Upper lobe of left lung (tissue), 6 donors: ENCODE measurements at places on chromosomes 4 and X. TPM values are rescaled to one million over a fixed set of nuclear protein-coding genes. Genes with fewer than 3 reads are reported as not detected.

DNA sequence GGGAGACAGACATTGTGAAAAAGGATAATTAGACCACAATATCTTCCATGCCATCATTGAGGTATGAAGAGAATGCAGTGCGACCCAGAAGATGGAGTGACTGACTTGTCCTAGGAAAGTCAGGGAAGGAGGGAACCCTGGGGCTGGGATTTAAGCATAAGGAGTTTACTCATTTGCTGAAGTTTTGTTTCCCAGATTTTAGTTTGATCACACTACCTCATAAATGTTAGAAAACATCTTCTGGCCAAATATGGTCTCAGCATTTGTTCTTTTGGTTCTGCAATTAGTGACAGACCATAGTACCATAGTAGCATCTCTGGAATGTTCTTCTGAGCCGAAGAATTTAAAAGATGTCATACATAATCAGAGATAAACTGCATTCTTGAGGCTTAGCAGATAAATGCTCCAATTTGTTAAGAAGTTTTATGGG is 96.5 kb upstream of the PGRMC2 start:
- no peaks in the 10 kb centered on the region for H3K27me3 ChIP-seq
- no peaks in the 10 kb centered on the region for H3K36me3 ChIP-seq
- peaks cover 9% of the 10 kb centered on the region for H3K4me1 ChIP-seq
- H3K4me3 ChIP-seq, result no peak overlapping the region
- no peak overlapping the region for H3K27ac ChIP-seq

DNA sequence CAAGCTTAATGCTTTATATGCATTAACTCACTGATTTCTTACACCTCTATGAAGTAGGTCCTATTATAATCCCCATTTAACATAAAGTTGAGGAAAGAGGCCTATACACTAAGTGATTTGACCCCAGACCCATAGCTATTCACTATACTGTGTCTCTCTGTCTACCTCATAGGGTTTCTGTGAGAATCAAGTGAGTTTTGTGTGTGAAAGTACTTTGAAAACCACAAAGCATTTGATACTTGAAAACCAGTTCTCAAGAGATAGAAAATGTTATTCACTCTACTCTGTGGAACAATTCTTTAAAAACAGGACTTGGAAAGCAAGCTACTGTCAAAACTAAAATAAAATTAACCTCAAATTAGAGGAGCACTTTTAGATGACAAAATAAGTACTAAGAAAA is 35.0 kb downstream of the SHROOM3 start:
- H3K36me3 ChIP-seq, result no peaks in the 10 kb centered on the region
- no peak overlapping the region for H3K27ac ChIP-seq
- H3K4me1 ChIP-seq, result no peaks in the 10 kb centered on the region
- H3K27me3 ChIP-seq, result no peaks in the 10 kb centered on the region
- no peak overlapping the region for H3K4me3 ChIP-seq

GRCh38 chrX:24877288-24877664 is 138.5 kb downstream of the ARX start:
- no peaks in the 10 kb centered on the region for H3K36me3 ChIP-seq
- H3K27me3 ChIP-seq, result no peaks in the 10 kb centered on the region
- no peak for DNase-seq
- H3K27ac ChIP-seq, result no peak overlapping the region
- H3K4me1 ChIP-seq, result no peaks in the 10 kb centered on the region

- DNase-seq, result no peak
- H3K4me3 ChIP-seq, result no peak overlapping the region
- H3K27ac ChIP-seq, result no peak overlapping the region
- H3K27me3 ChIP-seq, result no peaks in the 10 kb centered on the region
- H3K4me1 ChIP-seq, result no peaks in the 10 kb centered on the region
- H3K36me3 ChIP-seq, result no peaks in the 10 kb centered on the region
Measured at GRCh38 chrX:107878106-107878505, 52.4 kb downstream of the MID2 start.

DNA sequence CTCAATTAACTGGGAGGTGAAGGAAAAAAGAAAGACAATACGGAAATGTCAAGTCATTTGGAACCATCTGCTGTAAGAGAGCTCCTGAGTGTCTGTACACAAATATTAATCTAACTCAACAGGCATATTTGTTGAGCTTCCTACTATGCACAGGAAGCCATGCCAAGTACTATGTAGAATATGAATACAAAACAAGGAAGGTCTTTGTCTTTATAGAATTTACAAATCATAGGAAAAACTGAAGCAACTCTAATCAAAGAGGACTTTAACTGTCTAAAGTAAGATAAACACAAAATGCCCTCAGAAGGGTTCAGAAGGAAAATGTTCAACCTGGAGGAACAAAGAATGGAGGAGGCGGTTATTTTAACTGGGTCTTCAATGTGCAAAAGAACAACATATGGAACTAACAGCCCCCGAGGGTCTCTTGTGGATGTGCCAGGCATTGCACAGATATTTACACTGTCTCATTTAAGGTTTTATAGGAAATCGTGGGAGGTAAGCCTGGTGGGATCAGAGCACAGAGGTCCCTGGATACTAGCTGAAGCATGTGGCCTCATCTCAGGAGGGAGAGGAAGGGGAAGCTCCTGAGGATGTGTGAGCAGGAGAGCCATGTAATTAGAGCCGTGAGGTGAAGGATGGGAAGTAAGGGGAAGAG is 5.8 kb downstream of the FAM114A1 start:
- peaks cover 23% of the 10 kb centered on the region for H3K4me1 ChIP-seq
- DNase-seq, result no peak
- peaks cover 4% of the 10 kb centered on the region for H3K36me3 ChIP-seq
- no peak overlapping the region for H3K4me3 ChIP-seq

GRCh38 chr4:105644257-105644656 is 64.2 kb downstream of the INTS12 start:
- H3K4me1 ChIP-seq, result no peaks in the 10 kb centered on the region
- no peak for DNase-seq
- no peak overlapping the region for H3K27ac ChIP-seq
- no peaks in the 10 kb centered on the region for H3K36me3 ChIP-seq
- H3K27me3 ChIP-seq, result no peaks in the 10 kb centered on the region

DNA sequence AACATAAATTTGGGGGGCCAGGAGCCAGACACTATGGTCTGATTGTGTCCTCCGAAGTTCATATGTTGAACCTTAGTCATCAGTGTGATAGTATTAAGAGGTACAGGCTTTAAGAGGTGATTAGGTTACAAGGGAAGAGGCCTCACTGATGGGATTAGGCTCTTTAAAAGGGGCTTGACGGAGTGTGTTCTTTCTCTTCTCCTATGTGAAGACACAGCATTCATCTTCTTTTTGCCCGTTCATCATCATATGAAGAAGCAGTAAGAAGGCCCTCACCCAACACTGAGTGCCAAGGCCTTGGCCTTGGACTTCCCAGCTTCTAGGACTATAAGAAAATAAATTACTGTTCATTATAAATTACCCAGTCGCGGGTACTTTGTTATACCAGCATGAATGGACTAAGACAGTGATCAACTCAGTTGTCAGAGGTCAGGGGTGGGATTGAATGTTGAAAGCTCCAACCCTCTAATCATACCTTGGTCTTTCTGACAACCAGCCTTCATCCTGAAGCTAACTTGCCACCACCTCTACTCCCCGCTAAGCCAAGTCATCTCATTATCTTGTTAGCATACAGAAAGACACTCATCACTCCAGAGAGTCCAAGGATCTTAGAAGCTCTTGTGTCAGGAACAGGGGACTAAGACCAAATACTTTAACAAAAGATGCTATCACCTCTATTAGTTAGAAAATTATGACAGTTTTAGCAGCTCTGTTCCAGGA is 543.4 kb upstream of the DIPK2B start:
- no peaks in the 10 kb centered on the region for H3K4me1 ChIP-seq
- H3K27ac ChIP-seq, result no peak overlapping the region
- no peak for DNase-seq

GRCh38 chrX:15617111-15617510 is 16.4 kb upstream of the ACE2 start:
- no peaks in the 10 kb centered on the region for H3K36me3 ChIP-seq
- no peak overlapping the region for H3K4me3 ChIP-seq
- no peaks in the 10 kb centered on the region for H3K27me3 ChIP-seq
- H3K27ac ChIP-seq, result no peak overlapping the region
- H3K4me1 ChIP-seq, result no peaks in the 10 kb centered on the region
- DNase-seq, result no peak

- no peak for DNase-seq
- H3K27ac ChIP-seq, result no peak overlapping the region
- no peaks in the 10 kb centered on the region for H3K4me1 ChIP-seq
Measured at GRCh38 chr4:4696530-4696929, 154.7 kb upstream of the STX18 start.

DNA sequence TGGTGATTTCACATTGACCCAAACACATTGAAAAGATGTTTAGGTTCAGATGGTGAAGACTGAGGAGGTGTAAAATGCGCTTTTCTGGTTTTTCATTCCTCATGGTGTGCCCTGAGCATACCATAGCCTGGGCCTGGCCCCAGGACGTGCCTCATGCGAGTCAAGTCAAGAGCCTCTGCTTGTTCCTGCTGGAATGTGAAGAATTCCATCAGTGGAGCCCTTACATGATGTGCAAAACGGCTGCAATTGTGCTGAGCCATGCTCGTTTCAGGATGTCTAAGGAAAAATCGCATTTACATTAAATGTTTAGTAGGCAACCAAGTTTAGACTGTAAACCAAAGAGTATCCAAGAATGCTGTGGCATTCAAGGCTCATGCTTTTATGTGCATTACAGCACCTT is 34.9 kb downstream of the GYG2 start:
- no peaks in the 10 kb centered on the region for H3K4me1 ChIP-seq
- H3K36me3 ChIP-seq, result no peaks in the 10 kb centered on the region
- no peak overlapping the region for H3K27ac ChIP-seq
- no peak for DNase-seq
- no peaks in the 10 kb centered on the region for H3K27me3 ChIP-seq

DNA sequence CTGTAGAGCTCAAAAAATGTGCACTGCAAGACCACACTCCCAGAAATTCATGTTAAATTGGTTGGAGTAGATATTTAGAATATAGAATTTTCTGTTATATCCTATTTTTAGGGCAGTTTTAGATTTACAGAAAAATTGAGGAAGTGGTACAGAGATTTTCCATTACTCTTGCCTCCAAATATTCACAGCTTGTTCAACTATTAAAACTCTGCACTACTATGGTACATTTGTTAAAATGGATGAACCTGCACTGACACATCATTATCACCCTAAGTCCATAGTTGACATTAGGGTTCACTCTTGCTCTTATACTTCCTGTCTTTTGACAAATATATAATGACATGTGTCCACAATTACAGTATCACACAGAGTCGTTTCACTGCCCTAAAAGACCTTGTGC is 1724.5 kb downstream of the C4orf33 start:
- H3K4me3 ChIP-seq, result no peak overlapping the region
- DNase-seq, result no peak
- no peak overlapping the region for H3K27ac ChIP-seq
- H3K4me1 ChIP-seq, result no peaks in the 10 kb centered on the region
- no peaks in the 10 kb centered on the region for H3K36me3 ChIP-seq

GRCh38 chr4:52618795-52619590 is 40.1 kb downstream of the USP46 start:
- H3K27me3 ChIP-seq, result no peaks in the 10 kb centered on the region
- no peaks in the 10 kb centered on the region for H3K4me1 ChIP-seq
- H3K4me3 ChIP-seq, result no peak overlapping the region
- H3K27ac ChIP-seq, result no peak overlapping the region
- DNase-seq, result no peak

DNA sequence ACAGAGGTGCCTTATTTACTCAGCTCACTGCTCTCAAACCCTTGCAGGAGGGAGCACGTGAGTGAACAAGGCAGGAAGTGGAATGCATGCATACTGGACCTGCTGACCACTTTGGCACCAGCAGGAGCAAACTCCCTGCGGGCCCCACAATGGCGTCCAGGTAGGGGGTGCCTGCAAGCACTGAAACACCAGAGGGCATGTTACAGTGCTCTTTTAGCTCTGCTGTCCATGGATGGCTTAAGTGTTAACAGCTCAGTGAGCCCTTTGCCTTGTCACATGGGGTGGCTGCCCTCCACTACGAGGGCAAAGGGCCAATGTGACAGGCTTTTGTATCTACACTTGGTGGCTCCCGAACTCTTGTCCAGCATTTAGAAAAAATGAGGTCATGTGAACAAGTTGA is 199.5 kb upstream of the UGT8 start:
- no peaks in the 10 kb centered on the region for H3K36me3 ChIP-seq
- H3K4me3 ChIP-seq, result no peak overlapping the region
- no peaks in the 10 kb centered on the region for H3K4me1 ChIP-seq
- no peak for DNase-seq

DNA sequence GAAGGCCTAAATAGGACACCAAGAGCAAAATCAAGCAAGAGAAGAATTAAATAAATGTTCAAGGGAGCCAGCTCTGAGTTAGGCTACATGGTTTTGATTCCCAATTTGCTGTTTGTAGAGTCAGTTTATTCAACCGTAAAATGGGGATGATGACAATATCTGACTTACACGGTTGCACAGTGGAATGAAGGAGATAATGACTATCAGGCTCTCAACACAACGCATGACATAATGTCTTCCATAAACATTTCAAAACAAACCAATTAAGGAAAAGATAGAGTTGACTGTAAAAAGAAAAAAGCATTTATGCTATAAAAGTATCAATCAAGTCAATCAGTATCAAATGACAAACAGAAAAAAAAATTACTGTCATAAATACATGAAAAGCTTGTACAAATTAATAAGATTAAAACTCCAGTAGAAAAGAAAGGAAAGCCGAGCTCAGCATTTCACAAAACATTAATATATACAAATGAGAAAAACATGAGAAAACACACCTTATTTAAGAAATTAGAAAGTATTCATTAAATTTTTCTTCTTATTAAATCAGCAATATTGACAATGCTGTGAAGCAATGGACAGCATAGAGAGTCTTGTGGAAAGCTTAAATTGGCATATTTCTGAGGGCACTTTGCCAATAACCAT is 179.0 kb downstream of the SCFD2 start:
- no peaks in the 10 kb centered on the region for H3K36me3 ChIP-seq
- no peaks in the 10 kb centered on the region for H3K27me3 ChIP-seq

GRCh38 chr4:58502839-58503238 is 1392.7 kb upstream of the IGFBP7 start:
- H3K36me3 ChIP-seq, result no peaks in the 10 kb centered on the region
- H3K27me3 ChIP-seq, result no peaks in the 10 kb centered on the region
- DNase-seq, result no peak

DNA sequence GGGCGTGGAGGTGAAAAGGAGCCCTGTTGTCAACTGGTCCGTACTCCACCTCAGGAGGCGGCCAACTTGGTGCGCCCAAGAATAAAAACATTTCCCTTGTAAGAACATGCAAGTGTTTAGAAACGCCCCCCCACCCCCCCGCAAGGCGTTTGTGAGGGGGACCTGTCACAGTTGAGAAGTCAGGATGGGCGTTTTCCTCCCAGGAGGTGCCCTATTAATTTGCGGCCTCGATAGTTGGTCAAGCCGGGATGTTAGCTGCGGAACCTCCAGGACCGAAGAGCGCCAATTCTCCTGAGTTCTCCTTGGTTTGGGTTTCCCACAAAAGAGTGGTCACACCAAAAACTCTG is 651 bp upstream of the SAP30 start:
- H3K27ac ChIP-seq, result peak overlapping the region; percentile 91
- peaks cover 8% of the 10 kb centered on the region for H3K4me1 ChIP-seq
- peaks cover 3% of the 10 kb centered on the region for H3K36me3 ChIP-seq
- H3K27me3 ChIP-seq, result no peaks in the 10 kb centered on the region
- peak; percentile 44 for DNase-seq

- no peak overlapping the region for H3K27ac ChIP-seq
- H3K36me3 ChIP-seq, result no peaks in the 10 kb centered on the region
- no peak for DNase-seq
- no peaks in the 10 kb centered on the region for H3K4me1 ChIP-seq
Measured at GRCh38 chr4:42945874-42946273, 53.4 kb downstream of the GRXCR1 start.

The LDOC1 gene
- 6.7 TPM for total RNA-seq

The PRR32 gene
- not detected for total RNA-seq

The SETD7 gene
- 17.8 TPM for total RNA-seq

The WNK3 gene
- total RNA-seq, result 0.89 TPM

The TEX13B gene
- total RNA-seq, result not detected
